ENCODE measurements at places on chromosomes 3 and 15.

DNA sequence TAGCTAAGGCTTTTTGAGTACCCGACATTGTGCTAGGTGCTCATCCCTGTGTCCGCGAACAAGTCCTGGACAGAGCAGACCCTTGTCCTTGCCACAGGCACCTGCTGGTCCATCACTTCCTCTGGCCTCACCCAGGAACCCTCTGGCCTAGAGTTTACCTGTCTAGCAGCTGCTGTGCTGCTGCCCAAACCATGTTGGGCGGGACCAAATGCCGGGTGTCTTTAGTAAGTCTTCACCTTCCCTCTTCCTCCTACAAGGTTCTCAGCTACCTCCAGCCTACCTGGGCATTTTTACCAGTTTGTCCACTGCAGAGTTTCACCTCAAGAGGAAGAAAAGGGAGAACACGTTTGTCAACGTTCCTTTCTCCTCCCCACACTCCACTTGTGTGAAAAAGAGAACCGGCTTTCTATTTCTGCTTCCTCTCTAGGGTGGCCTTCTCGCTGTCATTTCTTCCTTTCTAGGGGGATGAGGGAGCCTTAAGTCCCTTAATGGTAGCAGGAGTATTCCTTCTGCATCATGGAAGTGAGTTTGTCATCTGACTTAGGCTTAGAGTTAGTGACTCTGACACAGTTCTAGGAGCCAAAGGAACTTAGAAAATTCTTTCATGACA is 80.4 kb upstream of the GCNT3 start:
- no peak for DNase-seq

GRCh38 chr3:32743934-32744333 is 58.9 kb downstream of the CNOT10 start:
- DNase-seq: peak; percentile 70

- no peak for DNase-seq
These were observed 104.0 kb upstream of the ATP10A start for GRCh38 chr15:25967116-25967515.

DNA sequence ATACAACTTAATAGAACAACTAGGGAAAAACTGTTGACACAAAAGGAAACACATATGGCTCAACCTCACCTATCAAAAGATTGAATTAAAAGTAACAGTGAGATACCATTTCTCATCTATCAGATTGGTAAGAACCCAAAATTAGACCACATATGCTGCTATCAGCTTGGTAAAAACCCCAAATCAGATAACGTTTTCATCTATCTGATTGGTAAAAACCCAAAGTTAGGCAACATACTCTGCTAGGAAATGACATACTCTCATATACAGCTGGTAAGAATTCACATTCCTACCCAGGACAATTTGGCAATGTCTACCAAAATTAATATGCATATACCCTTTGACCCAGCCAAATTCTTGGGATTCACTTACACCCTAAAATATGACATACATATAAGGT is 26.3 kb downstream of the NRG4 start:
- peak; percentile 31 for DNase-seq

GRCh38 chr15:90718232-90718631 is 1.1 kb downstream of the BLM start:
- no peak for DNase-seq

DNA sequence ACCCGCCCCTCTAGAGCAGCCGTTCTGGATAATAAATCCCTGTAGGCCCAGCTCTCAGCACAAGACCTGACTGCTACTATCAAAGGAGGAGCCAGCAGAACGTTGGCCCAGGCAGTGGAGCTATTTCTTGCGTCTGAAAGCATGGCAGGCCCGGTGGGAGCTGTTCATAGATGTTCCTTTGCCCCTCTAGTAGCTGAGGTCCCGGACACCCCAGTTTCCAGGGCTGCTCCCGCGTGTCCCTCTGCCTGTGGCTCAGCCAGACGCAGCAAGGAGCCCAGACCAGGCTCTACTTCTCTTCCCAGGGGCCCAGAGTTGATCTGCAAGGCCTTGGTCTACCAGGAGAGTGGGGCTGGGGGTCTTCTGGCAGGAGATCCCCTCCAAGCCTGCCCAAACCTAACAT is 76.1 kb downstream of the FAM174B start:
- DNase-seq: no peak

GRCh38 chr3:43629257-43629656 is 7.4 kb upstream of the ANO10 start:
- DNase-seq: peak; percentile 2

- DNase-seq: peak; percentile 68
These were observed 53.2 kb downstream of the OXNAD1 start for GRCh38 chr3:16318176-16318575.

DNA sequence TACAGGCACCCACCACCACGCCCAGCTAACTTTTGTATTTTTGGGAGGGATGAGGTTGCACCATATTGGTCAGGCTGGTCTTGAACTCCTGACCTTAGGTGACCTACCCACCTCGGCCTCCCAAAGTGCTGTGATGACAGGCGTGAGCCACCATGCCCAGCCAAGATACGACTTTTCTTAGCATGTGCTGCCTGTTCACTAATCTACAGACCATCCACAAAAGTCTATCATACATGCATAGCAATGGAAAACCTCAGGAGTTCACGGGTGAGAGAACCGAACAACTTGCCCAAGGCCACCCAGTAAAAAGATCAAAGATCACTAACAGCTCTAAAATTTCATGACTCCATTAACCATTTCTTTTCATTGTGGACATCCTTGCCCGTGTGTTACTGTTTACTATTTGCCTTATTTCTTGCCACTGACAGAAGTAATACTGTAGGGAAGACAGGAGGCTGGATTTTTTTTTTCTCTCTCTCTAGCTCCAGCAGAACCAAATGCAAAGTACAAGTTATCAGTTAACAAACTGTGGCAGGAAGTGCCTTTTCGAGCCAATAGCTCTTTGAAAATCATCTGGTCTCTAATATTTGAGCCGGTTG is 92.3 kb downstream of the FOXP1 start:
- DNase-seq: no peak

- DNase-seq: no peak
These were observed 11.6 kb upstream of the SPSB4 start for GRCh38 chr3:141039589-141039988.

DNA sequence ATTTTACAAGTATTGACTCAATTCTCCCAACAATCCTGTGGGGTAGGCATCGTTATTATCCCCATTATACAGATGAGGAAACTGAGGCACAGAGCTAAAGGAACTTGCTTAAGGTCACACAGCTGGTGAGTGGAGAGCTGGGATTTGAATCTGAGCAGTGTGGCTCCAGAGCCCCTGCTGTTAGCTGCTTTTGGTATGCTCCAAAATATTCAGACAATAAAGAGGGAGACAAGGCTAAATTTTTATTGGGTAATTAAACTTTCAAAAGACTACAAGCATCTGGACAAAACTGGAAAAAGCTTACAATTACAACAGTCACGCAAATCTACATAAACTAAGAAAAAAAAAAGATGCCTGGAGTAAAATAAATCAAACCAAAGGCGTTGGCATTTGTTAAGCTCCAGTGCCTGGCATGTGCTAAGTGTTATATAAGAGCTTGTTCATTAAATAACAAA is 27.7 kb downstream of the CCDC13 start:
- no peak for DNase-seq

DNA sequence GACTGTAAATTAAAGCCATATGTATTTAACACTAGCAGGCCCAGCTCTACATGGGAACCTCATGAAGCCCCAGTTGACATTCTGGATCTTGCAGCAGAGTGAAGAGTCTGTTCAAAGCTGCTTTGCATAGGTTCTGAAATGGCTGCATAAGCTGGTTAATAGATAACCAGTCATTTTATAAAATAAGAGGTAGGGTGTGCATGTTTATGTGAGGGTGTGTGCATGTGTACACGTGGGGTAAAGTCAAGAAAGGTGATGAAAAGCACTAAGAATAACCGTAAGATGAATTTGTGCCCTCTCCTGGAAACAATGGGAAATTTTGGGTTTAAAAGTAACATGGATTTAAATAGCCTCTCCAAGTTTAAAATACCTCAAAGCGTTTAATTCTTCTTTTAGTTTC is 33.0 kb downstream of the PAQR9 start:
- DNase-seq: peak; percentile 37

DNA sequence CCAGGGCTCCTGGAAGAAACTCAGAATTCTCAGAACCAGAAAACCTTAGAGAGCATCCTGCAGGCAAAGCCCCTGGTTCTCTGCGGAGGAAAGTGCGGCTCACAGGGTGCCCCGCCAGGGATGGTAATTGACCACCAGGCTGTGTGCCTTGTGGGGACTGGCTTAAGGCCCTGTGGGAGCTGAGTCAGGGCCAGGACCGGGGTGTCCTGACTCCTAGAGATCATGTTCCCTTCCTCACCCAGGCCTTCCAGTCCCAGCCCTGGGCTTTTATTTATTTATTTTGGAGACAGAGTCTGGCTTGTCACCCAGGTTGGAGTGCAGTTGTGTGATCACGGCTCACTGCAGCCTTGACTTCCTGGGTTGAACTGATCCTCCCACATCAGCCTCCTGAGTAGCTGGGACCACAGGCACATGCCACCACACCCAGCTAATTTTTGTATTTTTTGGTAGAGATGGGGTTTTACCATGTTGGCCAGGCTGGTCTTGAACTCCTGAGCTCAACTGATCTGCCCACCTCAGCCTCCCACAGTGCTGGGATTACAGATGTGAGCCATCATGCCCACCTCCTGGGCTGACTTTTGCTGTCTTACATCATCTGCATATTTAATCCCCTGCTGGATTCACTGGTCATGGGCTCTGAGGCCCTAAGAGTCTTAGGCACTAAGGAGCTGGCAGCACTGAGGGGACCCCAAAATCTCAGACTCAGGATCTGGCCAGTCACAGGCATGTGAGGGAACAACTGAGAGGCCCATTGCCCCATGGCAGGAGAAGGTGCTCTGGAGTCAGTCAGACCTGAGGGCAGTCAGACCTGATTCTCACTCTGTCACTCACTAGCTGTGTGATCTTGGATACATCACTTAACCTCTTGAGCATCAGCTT is 20.4 kb upstream of the LAMP3 start:
- no peak for DNase-seq

DNA sequence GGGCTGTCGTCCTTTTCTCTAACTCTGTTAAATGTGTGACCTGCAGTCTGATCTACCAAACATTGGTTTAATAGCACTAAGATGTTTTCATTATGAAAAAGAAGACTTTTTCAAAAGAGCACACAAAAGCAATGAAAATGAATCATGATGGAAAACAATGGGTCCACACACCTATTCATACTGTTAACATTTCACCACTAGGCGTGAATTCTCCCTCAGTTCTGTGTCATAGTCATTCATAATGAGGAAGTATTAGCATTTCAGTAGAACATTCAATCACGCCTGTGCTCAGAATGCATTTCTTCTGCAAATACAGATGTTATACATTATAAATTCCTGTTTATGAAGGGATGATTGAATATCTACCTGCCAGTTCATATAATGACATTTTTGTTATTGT is 35.9 kb downstream of the EIF4E3 start:
- no peak for DNase-seq

DNA sequence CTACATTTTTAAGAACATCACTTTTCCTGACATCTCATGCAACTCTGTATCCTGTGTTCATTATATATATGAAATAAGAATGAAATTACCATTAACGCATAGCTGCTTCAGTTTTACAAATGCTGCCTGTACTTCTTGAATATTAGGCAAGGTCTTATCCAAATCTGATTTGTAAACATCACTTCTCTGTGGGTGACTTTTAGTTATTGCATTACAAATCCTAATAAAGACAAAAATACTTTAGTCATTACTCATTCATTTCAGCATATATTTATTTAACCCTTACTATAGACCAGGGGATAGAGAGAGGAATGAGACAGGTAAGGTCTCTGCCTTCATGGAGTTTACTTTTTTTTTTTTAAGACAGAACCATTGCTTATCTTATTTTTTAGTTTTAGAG is 36.8 kb downstream of the MTMR10 start:
- DNase-seq: peak; percentile 55

- no peak for DNase-seq
These were observed 1.6 kb upstream of the LRRC31 start for GRCh38 chr3:169871129-169871886.

GRCh38 chr3:72035606-72036005 is 250.7 kb upstream of the PROK2 start:
- no peak for DNase-seq

DNA sequence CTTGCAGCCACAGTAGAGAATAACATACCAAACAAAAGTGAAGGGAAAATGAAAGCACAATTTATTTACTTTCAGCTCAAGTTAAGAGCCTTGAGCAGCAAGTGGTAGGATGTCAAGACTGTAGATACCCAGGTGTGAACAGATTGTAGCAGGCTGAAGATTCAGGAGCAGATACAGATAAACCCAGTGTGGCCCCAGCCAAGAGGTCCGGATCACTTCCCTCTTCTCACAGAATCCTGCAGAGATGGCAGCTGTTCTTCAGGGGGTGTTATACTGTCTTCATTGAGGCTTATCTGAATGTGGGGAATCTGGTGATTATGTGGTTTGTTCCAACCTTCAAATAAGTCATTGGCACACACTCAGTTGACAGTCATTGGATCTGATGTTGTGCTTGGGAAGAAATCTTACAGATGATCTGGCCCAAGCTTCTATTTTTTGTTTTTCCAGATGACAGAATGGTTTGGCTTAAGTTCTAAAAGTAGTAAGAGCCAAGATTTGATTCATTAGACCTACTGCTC is 2.2 kb downstream of the STARD9 start:
- peak; percentile 76 for DNase-seq

DNA sequence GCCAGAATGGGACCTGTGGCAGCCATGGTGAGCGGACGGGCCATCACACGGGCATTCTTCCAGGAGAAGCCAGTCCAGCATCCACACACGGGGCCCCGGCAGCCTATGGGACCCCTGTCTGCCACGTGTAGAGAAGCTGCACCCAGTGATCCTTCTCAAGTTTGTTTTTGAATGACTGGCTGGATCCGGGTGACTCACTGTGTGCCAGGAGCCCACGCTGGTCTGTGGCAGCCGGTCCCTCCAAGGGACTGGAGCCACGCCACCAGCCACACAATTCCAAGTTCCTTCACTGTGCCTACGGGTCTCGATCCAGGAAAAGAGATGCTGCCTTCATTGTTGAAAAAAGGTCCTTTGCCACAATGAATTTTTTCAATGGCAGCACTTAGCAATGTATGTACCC is 58.1 kb downstream of the ATP10A start:
- no peak for DNase-seq

GRCh38 chr3:46300461-46300789 is 53.5 kb upstream of the CCR2 start:
- no peak for DNase-seq

DNA sequence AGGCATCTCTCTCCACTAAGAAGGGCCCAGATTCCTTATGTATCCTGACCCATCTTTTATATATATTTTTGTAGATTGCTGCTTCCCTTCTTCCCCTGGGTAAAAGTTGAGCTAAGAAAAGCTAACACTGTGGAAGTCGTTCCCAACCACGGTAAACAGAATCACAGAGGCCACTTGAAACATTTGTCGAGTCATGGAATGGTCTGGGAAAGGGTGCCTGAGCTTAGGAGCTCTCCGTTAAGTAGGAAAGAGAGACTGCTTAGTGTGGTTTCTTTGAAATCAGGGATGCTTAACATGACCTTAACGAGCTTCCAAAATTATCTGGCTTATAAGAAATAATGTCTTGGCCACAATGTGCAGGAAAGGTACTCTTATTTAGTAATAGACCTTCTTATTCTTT is 45.6 kb downstream of the ARNT2 start:
- no peak for DNase-seq
